Adipocyte (in vitro differentiated cells): ENCODE measurements at places on chromosomes 12 and 14.

DNA sequence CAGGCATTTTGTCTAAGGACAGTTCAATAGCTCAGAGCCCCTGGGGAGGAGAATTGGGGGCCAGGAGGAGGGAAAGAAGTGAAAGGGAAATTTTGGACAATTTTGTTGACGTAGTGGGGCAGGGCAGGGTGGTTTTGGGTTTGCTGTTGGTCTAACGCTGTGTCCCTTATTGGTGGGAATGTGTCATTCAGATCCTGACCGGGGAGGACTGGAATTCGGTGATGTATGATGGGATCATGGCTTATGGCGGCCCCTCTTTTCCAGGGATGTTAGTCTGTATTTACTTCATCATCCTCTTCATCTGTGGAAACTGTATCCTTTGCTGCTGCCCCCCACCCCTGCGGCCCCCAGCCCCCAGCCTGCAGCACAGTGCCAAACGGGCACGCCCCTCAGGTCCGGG lies 212.1 kb upstream of the FKBP4 start:
- peak; percentile 0 for DNase-seq

GRCh38 chr12:28327722-28328121 lies 137.5 kb downstream of the CCDC91 start:
- no peak for DNase-seq

DNA sequence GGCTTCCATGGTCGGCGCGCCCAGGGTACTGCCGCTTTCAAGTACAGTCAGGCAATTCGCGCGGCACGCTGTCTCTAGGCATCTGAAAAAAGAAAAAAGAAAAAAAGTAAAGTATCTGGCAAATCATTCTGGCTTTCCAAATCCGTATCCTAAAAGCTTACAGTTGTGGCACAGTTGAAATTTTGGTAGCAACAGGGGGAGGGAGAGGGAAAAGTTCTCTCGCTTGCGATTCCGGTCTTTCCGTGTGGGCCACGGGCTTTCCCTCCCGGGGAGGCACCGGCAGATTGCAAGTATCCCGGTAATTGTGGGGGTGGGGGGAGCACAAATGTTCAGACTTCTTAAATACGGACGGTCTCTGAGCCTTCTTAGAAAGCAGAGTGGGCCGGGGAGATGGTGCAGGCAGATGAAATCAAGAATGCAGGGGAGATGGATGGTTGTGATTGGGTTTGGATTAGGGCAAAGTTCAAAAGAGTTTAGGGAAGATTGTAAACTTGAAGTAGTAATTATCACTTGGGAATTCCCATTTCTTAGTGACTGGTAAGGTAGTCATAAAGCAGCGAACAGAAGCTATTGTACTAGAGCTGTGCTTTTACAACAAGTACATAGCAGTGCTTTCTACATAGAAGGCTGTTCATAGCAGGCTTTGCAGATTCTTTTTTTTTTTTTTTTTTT lies 1.2 kb downstream of the SOCS2 start:
- DNase-seq, result no peak

- DNase-seq, result peak; percentile 80
Measured at GRCh38 chr14:74604911-74605310, 7.1 kb downstream of the LTBP2 start.

- DNase-seq, result peak; percentile 14
Measured at GRCh38 chr12:127107744-127108143, 1159.2 kb upstream of the TMEM132C start.

DNA sequence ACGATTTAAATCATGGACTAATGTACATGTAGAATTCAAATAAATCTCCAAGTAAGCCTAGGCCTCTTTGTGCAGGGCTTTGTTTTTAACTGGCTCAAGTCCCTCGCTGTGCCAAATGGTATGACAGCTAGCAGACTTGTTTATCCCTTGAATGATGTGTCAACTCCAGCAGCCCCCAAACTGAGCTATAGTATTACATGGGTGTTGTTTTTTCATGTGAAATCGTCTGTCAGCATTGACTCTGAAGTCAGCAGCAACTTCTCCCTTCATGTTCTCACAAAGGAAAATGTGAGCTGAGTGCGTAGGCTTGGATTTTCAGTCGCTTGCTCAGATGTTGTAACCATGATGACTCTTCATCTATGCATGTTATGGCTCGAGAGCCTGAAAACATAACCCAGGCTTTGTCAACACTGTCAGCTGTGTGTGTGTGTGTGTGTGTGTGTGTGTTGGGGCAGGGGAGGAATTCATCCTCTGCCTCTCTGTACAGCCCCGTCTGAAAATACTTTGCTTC lies 73.3 kb downstream of the PTHLH start:
- DNase-seq, result peak; percentile 96

- no peak for DNase-seq
Measured at GRCh38 chr14:54337314-54337713, 59.5 kb upstream of the CDKN3 start.

DNA sequence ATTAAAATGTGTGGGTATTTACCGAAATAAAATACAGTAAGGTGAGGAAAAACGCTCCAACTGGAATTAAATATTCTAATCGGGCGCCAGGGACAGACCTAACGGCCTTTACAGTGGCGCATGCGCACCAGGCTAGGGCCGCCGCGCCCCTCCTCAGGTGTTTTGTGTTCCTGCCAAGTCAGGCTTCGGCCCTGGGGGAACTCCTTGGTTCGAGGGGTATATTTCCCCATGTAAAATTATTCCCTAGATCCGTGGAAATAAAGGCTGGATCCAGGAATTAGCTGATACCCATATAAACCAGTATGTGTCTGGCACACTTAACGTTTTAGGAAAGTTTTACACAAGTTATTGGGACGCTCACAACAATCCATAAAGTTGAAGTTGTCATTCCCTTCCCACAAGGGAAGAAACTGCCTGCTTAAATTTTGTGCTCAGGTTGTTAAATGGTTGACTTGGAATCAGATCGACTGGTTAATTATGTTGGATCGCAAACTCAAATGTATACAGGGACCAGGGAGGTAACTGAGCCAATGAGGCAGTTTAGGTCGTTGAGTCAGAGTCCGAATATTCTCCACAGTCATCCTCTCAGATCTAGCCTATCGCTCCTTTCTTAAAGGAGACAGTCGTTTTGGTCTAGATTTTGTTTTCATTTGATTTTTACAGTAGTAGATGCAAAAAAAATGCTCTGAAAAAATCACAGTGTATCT lies 621 bp upstream of the ANAPC7 start:
- peak; percentile 86 for DNase-seq

DNA sequence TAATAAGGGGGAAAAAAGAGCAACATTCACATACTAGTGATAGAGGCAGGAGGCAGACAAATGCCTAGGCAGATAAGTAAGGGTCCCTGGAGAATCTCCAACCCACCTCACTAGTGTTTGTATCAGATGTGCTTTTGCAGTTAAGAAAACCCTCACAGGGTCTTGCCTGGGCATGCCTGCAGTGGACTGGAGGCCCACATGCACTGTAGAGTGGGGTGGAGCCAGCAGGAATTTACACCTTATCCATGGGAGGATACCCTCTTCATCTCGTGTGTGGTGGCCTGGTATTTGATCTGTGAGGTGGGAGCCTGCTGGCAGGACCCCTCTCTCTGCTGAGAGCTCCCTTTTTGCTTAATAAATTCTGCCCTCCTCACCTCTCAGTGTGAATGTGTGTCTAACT lies 238.0 kb upstream of the SLC16A7 start:
- no peak for DNase-seq

- peak; percentile 2 for DNase-seq
Measured at GRCh38 chr12:109581856-109582255, 8.3 kb downstream of the MVK start.

- DNase-seq, result peak; percentile 67
Measured at GRCh38 chr12:121580959-121581685, at the start of gene KDM2B. Gene KDM2B, minus strand, starts transcription at chr12:121581023. Its CDS starts 112 bp downstream, at chr12:121580911.

GRCh38 chr12:121767525-121768016 lies 25.9 kb downstream of the RHOF start:
- peak; percentile 67 for DNase-seq

DNA sequence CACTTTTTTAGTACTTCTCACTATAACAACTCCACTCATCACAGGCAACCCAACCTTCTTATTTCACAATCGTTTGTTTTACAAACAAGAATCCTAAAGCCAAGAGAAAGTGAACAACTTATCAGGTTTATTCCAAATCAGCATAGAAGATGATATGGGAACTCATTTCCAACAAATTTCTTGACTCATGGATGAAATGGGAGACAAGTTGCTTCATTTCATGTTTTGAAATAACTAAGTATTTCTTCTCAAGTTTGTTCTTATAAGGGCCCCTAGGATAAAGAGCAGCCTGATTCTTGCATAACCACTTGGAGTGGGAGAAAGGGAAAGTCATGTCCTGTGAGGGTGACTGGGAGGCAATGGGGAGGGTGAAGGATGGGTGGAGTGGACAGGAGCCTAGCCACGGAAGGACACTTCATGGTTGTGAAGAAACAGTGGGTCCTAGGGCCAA lies 168.3 kb downstream of the DUSP6 start:
- DNase-seq, result peak; percentile 89

- DNase-seq, result peak; percentile 11
Measured at GRCh38 chr14:87745507-87746118, 247.4 kb downstream of the GALC start.

DNA sequence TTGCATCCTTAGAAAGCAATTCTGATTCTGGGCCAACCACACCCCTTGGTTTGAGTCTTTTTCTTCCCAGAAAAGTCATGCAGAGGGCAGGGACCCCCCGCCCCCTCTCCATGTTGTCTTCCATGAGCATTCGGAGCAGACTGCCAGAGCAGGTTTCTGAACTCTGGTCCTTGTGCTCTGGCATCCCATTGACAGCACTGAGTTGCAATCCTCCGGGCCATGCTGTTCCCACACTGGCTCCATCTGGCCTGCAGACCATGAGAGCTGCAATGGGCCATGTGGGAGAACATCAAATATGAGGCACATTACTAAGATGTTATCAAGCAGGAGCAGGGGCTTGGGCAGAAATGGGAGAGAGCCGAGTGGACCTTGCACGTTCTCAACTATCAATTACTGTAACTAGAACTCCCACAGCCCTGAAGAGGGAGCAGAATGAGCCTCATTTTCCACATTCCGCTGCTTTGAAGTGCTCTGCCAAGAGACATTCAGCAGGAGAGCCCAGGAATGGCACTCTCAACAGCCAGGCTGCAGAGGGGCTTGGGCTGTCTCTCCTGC lies 157.4 kb downstream of the STXBP6 start:
- no peak for DNase-seq

- DNase-seq, result no peak
Measured at GRCh38 chr12:31246470-31246850, 79.5 kb downstream of the SINHCAF start.

GRCh38 chr12:83739607-83740006 lies 1052.9 kb downstream of the TMTC2 start:
- DNase-seq, result no peak

DNA sequence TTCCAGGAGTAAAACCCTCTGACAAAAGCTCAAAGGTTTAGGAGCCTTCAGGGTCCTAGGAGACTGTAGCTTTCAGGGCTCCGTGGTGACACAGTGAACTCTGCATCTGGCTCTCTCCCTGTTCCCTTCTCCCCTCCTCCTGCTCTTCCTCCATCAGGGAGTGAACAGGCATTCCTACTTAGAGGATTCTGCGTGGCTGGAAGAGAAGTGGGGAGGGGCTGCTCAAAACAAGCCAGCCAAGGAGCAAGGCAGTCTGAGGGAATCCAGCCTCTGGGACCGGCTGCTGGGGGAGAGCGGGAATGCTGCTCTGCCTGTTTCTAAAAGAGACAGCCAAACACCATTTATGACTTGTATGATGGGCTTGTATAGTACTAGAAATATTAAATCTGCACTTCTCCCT lies 49.5 kb downstream of the RBMS2 start:
- DNase-seq, result no peak

- no peak for DNase-seq
Measured at GRCh38 chr12:17459214-17459613, 630.8 kb downstream of the RERGL start.

DNA sequence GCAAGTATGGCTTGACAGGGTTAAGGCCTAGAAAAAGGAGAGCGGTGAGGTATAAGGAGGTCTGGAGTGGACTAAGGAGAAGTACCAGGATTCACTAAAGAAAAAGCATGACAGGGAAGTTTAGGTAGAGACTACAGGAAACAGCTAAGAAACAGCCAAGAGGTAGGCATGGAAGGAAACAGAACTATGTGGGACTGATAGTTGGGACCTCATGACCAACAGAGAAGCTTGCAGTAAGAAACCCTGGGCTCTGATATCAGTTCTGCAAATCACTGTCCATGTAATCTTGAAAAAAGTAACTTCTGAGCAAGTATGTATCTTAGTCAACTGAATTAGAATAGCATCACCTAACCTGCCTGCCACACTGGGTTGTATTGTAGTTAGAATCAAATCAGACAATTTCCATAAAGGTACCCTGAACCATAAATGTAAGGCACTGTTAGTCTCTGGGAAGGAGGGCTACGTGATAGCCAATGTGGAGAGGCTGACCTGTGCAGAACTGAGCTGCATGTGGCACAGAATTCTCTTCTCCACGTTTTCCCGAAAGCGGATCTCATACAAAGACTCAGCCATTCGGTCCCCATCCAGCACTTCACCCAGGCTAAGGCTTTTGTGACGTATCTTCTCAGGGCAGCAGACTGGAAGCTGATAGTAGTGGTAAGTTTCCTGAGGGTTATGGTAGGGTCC lies 912 bp downstream of the TM9SF1 start:
- no peak for DNase-seq

DNA sequence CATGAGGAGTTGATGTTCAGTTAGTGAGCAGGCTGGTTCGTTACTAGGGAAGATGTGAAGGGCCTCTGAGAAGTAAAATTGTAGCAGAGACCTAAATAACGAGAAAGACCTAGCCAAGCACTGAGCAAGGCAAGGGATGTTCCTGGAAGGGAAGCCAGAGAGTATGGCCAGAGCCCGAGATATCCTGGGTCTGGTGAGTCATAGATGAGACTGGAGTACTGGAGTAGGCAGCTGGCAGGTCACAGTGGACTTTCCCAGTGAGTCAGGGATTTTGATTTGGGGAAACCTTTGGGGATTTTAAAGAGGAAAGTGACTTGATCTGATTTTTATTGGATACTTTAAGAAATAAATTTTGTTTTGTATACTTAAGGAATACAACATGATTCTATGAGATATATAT lies 369.0 kb downstream of the DIO2 start:
- DNase-seq, result peak; percentile 6

DNA sequence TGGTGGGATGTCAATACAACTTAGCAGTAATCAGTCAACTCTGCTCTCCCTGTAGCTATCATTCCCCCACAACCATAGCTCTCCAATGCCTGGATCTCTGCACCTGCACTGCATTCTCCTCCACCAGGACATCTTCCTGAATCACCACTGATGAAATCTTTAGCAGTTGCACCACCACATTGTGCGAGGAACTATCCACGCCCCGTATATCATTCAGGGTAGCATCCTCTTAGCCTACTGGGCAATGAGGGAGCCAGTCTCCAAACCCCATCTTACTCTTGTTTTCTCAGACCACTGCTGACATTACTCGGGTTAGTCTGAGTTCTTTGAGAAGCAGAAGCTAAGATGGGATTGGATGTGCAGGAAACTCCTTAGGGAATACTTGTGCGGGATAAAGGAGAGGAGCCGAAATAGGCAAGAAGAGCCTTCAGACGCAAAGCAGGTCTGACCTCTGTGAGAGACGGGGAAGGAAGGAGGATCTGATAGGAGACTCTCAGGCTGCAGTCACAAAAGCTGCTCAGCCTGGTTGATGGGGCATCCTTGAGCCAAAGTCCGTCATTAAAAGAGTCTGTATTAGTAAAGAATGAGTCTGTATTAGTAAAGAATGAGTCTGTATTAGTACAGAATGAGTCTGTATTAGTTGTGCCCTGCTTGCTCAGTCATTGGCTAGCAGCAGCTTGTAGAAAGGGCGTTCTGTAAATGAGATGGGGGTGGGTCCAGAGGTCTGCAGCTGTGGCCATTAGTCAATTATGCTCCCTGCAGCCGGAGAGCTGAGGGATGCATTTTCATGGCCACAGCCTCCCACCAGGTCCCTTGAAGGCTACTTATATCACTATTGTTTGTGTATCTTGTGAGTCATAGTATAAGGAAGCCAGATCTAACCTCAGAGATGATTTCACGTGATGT lies 49.6 kb upstream of the RASSF3 start:
- peak; percentile 91 for DNase-seq

- no peak for DNase-seq
Measured at GRCh38 chr12:59734371-59734770, 138.5 kb downstream of the SLC16A7 start.
